RPMI7951 (cell line): ENCODE measurements at places on chromosomes 3 and 15. TPM values are rescaled to one million over a fixed set of nuclear protein-coding genes. Genes with fewer than 3 reads are reported as not detected.

The SHC4 gene
- 1.2 and 1.9 TPM in 2 replicates for total RNA-seq

The PARP6 gene
- total RNA-seq, result 19.5 and 28.8 TPM in 2 replicates

The GALNT15 gene
- total RNA-seq, result 0.12 TPM in 1 of 2 replicates, not detected in the other

The IGF2BP2 gene
- total RNA-seq, result 29.2 and 31.5 TPM in 2 replicates

The SLC24A5 gene
- total RNA-seq, result 0.29 TPM in 1 of 2 replicates, not detected in the other

The CLASP2 gene
- 42.8 and 45.3 TPM in 2 replicates for total RNA-seq

The LHFPL4 gene
- total RNA-seq, result not detected in 2 replicates

The MAGEL2 gene
- not detected in 2 replicates for total RNA-seq

The ST3GAL6 gene
- total RNA-seq, result 8.6 and 10.5 TPM in 2 replicates

The LTF gene
- 0.49 and 0.72 TPM in 2 replicates for total RNA-seq

The ANKRD63 gene
- total RNA-seq, result not detected in 2 replicates

The RLBP1 gene
- total RNA-seq, result not detected in 2 replicates

The AP3B2 gene
- 1.4 and 1.7 TPM in 2 replicates for total RNA-seq

The FOXL2NB gene
- under 0.01 TPM in 1 of 2 replicates, not detected in the other for total RNA-seq

The LRRC31 gene
- total RNA-seq, result not detected in 2 replicates

The LYZL4 gene
- total RNA-seq, result 1.5 and 1.6 TPM in 2 replicates

The SH2D7 gene
- not detected in 2 replicates for total RNA-seq

The SCAMP5 gene
- total RNA-seq, result 4.0 and 4.4 TPM in 2 replicates

The MUSTN1 gene
- 1.1 and 1.3 TPM in 2 replicates for total RNA-seq
